ENCODE measurements at places on chromosomes 4 and X.

DNA sequence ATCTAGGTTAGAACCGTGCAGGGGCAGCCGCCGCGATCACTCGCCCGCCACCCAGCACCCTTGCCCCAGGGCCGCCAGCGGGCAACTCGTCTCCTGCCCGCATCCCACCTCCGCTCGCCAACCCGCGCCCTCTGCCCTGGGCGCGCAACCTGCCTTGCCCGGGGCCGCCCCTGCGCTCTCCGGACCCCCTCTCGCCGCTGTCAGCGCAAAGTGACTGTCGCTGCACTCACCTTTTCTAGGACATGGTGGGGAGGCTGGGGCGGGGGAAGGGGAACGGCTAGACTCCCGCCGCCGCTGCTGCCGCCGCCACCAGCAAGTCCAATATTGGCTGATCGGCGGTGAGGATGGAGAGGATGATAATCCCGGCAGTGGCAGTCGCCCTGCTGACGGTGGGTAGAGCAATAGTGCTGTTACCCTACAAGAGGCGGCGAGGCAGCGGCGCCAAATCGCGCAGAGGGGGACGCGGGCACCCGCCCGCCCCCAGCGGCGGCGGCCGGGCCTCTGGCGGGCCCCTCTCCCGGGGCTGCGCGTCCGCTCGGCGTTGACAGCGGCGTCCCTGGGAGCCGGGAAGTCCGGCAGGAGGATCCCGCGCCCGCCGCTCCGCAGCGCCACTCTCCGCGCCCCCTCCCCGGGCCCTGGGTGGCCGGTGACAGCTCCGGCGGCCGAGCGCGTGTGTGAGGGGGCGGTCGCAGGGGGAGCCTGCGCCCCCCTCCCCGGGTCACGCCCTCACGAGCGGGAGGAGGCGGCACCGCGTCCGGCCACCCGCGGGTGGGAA lies 2.3 kb upstream of the NR3C2 start:
- DNase-seq: no peak

DNA sequence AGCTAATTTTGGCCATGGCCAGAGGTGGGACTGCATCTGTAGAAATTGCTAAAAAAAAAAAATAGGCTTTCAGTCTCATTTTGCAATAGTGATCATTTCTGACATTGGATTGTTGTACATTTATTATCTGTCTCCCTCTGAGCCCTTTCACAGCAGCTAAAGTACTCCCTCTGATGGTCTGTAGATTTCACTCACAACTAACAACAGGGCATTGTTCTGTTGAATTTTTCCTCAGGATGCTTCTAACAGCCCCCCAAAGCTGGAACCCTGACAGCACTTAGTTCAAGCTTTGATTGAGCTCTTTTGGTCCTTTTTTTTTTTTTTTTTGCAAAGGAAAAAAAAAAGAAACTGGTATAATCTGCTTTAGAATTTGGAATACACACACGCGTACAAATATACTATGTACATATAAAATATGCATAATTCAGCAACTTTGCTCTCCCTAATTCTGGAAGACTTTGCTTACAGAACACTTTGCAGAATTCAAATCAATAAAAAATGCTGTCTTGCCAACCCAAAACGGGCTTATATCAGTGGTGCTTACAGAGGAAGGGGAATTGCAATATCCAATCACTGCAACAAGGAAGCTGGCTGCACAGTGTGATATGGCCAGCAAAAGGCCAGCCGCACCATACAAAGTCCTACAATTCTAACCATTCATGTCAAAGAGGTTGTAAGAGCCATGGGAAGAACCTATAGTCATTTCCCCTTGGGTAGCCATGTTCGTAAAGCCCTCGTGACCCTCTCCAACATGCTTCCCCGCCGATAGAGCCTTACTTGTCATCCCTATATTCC lies 406.4 kb downstream of the SMARCA1 start:
- DNase-seq: no peak

DNA sequence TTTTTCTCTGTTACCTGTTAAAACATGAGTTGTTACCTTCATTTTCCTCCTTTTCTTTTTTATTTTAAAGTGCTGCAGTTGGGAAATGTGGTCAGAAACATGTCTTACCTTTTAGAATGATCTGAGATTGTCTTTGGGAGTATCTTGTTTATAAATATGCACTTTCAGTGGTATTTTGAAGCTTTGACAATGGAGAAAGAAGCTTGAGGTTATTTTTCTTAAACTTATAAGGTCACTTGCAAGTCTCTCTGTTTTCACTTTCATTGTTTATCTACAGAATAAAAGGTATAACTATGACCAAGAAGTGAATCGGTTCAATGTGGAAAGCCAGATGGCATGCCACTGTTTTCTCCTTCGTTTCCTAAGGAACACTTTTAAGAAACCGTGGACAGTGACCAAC lies 167.5 kb upstream of the SLC7A11 start:
- no peak for DNase-seq

GRCh38 chr4:26839016-26839415 lies 21.6 kb upstream of the STIM2 start:
- DNase-seq: no peak
